ENCODE measurements at places on chromosomes 12 and 14.

DNA sequence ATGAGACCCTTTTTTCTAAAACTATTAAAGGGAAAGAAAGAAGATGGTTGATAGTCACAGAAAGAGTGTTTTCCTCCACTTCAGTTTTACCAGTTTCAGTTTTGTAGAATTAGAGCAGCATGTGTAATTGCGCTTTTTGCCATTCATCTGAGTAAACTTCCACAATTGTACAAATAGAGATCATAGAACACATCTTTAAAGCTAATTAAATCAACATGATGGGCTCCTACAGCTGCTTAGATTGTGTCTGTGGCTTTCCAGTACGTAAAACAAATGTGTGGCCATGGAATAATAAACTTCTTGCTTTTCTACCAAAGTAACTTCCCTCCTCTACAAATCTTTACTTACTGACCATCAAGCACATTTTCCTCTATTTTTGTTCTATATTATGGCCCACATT, 84.2 kb upstream of the LRIG3 start:
- no peak for DNase-seq

GRCh38 chr12:64387197-64387816, 3.3 kb downstream of the C12orf56 start:
- no peak for DNase-seq

- no peak for DNase-seq
These were observed 15.4 kb upstream of the KRT5 start for GRCh38 chr12:52535574-52535973.

- no peak for DNase-seq
These were observed 62.5 kb upstream of the DUSP6 start for GRCh38 chr12:89414851-89415250.

DNA sequence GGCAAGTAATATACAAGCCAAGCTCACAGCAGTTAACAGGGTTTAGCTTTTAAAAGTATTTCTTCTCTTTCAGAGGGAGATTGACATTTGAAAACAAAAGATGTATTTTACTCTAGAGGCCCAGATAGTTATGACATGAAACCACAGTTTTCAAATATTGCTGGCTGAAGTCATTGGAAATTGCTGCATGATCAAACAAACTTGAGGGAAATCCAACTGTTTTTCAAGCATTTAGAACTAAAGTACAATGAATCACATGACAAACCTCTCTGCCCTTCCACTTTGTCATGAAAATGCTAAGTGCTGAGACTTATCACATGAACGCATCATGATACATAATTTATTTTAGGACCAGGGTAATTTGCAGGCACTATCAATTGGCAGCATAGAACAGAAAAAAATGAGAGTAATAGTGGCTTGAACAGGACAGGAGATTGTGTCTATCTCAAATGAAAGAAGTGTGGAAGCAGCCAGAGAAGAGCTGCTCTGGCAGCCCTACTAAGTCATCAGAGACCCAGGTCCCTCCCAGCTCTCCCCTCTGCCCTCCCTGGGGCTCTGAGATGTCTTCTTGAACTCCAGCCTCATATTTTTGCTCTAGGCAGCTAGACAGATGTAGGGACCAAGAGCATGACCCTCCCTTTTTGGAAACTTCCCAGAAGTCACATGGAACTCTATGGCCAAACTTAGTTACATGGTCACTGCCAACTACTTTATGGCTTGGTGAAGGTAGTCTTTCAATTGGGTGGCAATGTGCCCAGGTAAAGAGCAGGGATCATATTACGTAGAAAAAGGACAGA, 90.1 kb upstream of the PELI2 start:
- DNase-seq = no peak

- DNase-seq = no peak
These were observed 1.2 kb downstream of the PPTC7 start for GRCh38 chr12:110581931-110582275.

Measured in T-helper 2 cell (primary cell).